ACHN (cell line): ENCODE measurements at places on chromosomes 2 and 18.

- DNase-seq: no peak
Observed at GRCh38 chr2:110903548-110903947, 171.2 kb downstream of the ACOXL start.

- no peak for DNase-seq
Observed at GRCh38 chr2:71896385-71897136, 251.1 kb downstream of the CYP26B1 start.

DNA sequence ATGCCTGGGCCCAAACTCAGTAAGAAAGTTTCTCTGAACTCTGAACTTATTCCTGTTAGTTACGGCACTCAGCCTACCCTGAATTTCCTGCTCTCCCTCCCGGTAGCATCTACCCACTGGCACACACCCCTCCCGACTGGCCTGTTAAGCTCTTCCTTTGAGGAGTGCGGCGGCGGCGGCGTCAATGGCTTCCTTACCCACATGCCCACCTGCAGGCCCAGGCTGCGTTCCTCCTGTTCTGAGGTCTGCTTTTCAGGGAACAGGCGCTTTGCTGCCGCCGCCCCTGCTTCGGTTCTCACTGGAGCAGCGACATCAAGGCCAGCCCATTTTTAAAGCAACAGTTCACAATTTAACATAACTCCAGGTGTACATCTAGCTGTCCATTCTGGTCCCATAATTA lies 432.4 kb downstream of the DCDC2C start:
- no peak for DNase-seq

GRCh38 chr18:61203151-61203550 lies 130.1 kb upstream of the CDH20 start:
- DNase-seq: no peak

DNA sequence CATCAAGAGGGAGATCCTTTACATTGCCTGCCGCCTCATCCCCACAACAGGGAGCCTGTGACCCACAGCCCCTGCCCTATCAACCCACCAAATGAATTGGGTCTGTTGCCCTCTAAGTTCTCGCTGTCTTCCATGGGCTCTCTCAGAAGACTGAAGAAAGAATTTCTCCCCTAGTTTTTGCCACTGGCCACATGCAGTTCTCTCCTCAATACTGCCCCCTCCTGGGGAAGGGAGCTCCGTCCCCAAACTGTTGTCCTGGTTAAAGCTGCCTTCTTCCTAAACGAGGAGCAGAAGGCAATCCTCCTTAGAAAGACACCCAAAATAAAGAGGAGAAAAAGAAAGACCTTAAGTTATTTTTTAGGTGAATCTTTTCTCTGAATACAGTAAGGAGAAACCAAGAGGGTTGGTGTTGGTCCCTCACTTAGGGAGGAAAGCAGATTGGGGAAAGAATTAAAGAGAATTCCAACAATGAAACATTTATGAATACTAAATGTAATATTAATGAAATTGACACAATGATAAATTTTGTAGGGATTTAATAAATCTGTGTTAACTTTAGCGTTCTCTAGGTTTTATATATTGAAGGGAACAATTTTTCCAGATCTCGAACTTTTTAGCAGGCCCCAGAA lies 31.1 kb upstream of the SATB2 start:
- peak; percentile 72 for DNase-seq

DNA sequence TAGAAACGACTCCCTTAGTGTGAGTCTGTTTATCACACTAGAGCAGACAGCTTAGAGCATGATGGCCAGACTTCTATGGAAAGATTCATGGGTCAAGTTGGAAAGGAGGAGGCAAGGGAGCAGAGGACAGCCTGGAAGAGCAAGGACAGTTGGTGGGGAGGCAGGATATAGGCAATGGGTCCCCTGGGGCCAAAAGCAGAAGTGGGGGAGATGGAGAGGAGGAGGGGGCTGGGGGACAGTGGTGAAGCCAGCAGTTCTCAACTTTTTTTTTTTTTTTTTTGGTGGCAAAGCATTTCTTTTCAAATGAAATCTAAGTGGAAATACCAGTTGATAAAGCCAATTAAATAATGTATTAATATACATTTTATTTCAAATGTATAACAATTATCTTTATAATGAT lies 197.9 kb downstream of the HRH4 start:
- no peak for DNase-seq
